ENCODE measurements at places on chromosomes 12 and 14. TPM values are rescaled to one million over a fixed set of nuclear protein-coding genes. Genes with fewer than 3 reads are reported as not detected.

The POTEG gene
- total RNA-seq = not detected

The SLC35F4 gene
- 0.22 TPM for total RNA-seq

The PTPRO gene
- total RNA-seq = 1.3 TPM

The CAPZA3 gene
- not detected for total RNA-seq

The IFNG-AS1 gene
- 0.31 TPM for total RNA-seq

The DHH gene
- total RNA-seq = 1.1 TPM

The TAS2R19 gene
- total RNA-seq = 3.6 TPM

The TAS2R46 gene
- total RNA-seq = 1.6 TPM

The WIF1 gene
- 12.8 TPM for total RNA-seq

The IPO4 gene
- total RNA-seq = 19.9 TPM

The WNT1 gene
- total RNA-seq = not detected

The KERA gene
- total RNA-seq = 223 TPM

The SCNN1A gene
- total RNA-seq = not detected

The ADSS1 gene
- total RNA-seq = 42.3 TPM

The B3GNT4 gene
- 0.04 TPM for total RNA-seq

The NTS gene
- 1.1 TPM for total RNA-seq
